ENCODE measurements at places on chromosomes 5 and 9. TPM values are rescaled to one million over a fixed set of nuclear protein-coding genes. Genes with fewer than 3 reads are reported as not detected.

Gene CCL28
- not detected for total RNA-seq

Gene PCDHGB1
- 5.2 TPM for total RNA-seq

DNA sequence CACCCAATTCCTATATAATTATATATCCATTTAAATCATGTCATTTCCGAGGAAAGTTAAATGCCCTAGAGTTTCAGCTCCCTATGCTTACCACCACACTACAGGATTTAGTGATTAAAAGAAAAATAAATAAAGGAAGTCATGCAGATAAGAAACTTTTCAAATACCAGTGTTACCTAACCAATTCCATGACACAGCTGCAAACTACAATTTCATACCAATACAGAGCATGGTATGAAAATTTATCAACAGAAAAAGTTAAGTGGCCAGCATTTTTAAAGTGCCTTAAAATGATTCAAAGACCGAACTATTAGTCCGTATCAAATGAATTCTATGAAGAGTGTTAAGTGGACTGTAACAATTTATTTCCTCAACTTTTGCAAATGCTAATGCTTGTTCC is 35.9 kb downstream of the CEP120 start:
- no peak overlapping the region for H3K4me3 ChIP-seq
- H3K4me1 ChIP-seq: no peaks in the 10 kb centered on the region
- DNase-seq: no peak
- H3K27me3 ChIP-seq: no peaks in the 10 kb centered on the region

DNA sequence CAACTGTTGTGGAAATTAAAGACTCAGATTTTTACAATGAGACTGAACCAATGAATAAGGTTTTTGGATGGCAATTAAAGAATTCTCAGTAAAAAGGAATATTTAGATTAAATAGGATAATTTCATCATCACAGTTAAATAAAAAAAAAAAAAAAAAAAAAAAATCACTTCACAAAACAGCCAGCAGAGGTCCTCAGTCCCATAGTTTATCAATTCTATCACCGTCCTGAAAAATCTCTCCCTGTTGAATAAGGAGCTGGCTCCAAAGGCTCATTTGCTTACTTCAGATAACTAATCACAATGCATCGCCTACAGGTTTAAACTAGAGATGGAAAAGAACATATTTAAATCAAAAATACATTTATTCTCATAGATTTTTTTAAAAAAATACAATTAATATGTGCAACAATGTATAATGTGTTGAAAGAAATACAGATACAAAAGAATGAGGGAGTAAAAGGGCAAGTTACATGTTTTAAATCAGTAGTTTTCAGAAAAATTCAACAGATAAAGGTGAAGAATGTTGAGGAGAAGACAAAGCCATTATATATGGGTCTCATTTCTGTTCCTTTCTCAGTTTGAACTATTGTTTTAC is 175.8 kb upstream of the CHD1 start:
- no peaks in the 10 kb centered on the region for H3K27me3 ChIP-seq
- no peak for DNase-seq
- H3K4me3 ChIP-seq: no peak overlapping the region
- no peaks in the 10 kb centered on the region for H3K36me3 ChIP-seq

- no peak for DNase-seq
- no peaks in the 10 kb centered on the region for H3K27me3 ChIP-seq
- H3K27ac ChIP-seq: no peak overlapping the region
- H3K4me3 ChIP-seq: no peak overlapping the region
- peaks cover 32% of the 10 kb centered on the region for H3K36me3 ChIP-seq
Observed at GRCh38 chr9:108972626-108973209, 38.5 kb downstream of the ABITRAM start.

Gene PRELID2
- total RNA-seq: 13.2 TPM

Gene FUT7
- not detected for total RNA-seq

GRCh38 chr5:143229896-143230675 is 173.4 kb downstream of the NR3C1 start:
- no peak for DNase-seq
- H3K4me1 ChIP-seq: no peaks in the 10 kb centered on the region
- no peaks in the 10 kb centered on the region for H3K27me3 ChIP-seq
- H3K4me3 ChIP-seq: no peak overlapping the region
- no peak overlapping the region for H3K27ac ChIP-seq
